ENCODE measurements at places on chromosomes 12 and 14.
A peak's percentile ranks its signal among the peaks of the same experiment; 100 is the strongest.

DNA sequence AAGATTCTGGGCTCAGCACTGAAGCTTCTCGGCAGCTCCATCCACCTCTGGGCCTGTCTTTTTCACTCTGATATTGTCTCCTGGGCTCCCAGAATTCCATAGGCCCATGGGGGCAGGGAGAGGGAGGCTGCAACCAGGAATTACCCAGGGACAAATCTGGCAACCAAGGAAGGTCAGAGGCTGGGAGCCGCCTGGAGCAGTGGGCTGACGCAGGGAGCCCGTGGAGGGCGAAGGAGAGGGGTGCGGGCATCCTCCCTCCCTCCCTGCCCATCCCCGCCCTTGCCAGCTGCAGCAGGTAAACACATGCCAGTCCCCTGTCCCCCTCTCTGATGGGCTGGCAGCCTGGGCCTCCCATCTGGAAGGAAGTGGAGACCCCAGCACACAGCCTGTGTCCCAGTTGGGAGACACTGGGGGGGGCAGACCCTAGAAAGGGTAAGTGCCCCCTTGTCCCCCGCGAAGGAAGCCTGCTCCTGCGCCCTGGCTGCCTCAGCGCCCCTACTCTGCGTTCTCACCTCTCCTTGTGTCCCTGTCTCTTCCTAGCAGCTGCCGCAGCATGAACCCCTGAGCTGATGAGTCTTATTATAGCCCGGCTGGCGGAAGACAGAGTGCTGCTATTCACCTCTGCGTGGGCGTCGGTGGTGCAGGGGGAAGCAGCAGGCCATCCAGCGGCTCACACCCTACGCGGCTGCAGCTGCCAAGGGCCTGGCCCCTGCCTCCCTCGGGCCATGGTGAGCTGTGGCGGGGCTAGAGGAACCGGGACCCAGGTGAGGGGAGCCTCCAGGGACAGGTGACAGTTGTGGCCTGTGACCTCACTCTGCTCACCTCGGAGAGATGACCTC is 6.7 kb downstream of the LRTM2 start:
- DNase-seq, result no peak

GRCh38 chr12:13177373-13177772 is 19.2 kb upstream of the EMP1 start:
- DNase-seq, result no peak

DNA sequence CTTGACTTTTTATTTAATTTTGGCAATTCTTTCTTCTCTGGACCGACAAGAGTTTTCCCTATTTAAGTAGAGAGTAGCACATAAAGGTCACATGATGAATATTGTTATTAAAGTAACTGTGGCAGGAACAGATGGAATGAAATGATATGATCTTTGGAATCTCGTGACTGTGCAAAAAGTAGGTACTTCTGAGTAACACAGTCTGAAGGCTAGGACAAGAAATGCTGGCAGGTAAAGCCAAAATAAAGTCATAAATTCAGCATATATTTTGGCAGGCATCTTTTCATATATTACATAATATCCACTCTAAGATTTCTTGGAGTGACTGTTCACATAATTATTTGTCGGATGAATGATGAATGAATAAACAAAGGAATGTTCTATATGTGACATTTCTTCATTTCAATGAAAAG is 121.4 kb downstream of the EFCAB11 start:
- DNase-seq, result no peak

DNA sequence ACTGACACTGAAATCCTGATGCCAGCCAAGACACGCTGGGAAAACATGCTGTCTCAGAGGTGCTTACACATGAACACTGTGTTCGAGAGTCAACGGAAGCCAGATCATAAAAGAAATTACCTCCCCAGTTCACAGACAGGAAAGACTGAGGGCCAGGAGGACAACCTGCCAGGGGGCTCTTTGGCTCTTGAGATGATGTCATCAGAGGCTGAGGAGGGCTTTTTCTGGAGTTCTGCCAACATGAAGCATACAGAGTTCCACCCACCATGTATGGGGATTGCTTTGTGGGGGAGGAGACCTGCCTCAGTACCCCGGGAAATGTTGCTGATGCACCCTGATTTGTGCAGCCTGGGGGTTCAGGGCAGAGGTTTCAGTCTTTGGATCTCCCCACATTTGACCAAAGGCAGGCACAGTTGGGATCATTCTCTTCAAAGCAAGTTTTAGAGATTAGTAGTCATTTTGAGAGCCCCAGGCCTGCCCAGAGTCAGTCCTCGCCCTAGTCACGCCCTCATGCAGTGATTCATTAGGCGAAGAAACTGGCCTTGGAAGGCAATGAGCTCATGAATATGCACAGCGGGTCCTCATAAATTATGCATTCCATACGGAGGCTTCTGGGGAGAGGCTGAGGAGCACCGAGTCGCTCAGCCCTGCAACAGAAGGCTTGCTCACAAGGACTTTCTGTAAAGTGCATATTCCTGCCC is 34.9 kb upstream of the EML1 start:
- DNase-seq, result no peak

GRCh38 chr14:105398726-105399465 is 558 bp downstream of the TEX22 start:
- no peak for DNase-seq

GRCh38 chr14:38046160-38046559 is 161.5 kb upstream of the SSTR1 start:
- no peak for DNase-seq

GRCh38 chr14:89368490-89369477 is 48.2 kb downstream of the FOXN3 start:
- no peak for DNase-seq

DNA sequence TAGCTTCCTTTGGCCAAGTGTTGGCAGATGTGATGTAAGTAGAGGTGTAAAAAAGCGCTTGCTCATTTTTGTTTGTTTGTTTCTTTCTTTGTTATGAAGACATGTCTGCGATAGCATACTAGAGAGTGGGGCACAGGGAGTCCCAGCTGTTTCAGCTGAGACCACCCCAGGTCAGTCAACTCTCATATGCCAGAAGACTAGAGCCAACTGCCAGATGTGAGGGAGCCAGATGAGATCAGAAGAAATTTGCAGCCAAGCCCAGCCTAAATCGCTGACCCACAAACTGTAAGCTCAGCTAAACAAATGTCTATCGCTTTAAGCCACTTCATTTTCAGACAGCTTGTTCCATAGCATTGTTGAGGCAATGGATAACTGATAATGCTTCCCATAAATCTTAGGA is 397.1 kb downstream of the APAF1 start:
- DNase-seq, result no peak

DNA sequence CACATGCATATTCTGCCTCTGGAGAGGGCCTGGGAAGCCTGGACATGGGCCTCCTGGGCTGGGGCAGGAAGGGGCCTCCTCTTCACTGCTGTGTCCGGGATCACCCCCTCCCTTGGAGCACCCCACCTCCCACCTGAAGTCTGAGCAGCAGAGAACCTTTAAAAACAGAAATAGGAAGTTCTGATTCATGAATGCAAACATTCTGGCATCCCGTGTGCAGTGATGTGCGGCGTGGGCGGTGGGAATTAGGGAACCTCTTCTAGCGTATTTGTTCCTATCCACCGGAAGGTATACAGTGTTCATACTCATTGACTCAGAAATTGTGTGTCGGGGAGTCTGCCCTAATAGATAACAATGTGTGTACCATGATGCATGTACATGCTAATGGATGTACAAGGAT is 46.2 kb downstream of the C14orf132 start:
- DNase-seq, result no peak

DNA sequence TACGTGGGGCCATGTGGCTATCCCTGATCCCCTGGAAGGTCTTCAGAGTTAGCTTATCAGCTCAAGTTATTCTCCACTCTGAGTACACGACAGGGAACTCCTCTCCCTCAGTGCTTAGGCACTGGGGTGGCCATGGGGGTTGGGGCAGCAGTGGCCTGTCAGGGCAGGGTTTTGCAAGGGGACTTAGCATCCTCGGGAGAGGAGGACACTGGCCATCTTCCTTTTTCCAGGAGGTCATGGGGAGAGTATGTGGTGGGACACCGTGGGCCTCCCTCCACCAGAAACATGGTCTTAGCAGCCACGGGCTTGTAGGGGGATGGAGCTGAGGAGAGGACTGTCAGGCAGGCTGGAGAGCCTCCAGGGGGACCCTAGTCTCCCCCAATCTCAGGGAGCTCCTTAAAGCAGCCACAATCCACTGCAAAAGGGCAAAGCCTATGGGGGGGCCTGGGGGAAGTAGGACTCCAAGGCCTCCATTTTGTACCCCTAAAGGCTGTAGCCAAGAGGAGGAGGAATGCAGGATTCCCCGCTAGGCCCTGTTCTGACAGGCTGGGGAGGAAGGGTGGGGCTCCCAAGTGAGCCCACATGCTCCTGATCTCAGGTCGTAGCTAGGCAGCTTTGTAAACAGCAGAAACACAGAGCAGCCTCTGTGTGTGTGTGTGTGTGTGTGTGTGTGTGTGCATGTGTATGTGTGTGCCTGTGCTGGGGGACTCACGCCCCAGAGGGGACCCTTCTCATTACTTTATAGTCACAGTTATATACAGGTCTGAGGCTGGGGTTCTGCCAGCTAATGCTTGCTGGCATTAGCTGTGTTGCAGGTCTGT is 36.6 kb downstream of the KRT80 start:
- DNase-seq, result peak; percentile 76

DNA sequence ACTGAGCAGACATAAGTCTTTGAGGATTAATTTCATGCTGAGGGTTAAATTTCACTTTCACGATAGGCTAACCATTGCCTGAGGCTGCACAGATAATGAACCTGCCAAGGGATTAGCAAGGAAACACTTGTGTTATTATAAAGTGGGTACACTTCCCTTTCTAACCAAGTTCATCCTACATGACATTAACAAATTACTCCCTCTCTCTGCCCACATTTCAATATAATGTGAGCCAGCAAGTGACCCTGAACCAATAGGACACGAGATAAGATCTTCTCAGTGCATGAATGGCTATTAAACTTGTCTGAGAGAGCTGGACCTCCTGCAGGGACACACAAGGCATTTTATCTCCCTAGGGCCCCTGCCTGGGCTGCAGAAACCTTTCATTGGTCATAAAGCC is 173.5 kb downstream of the PAX9 start:
- DNase-seq, result no peak
